NCI-H187 (cell line): ENCODE measurements at places on chromosomes 3 and 15.

DNA sequence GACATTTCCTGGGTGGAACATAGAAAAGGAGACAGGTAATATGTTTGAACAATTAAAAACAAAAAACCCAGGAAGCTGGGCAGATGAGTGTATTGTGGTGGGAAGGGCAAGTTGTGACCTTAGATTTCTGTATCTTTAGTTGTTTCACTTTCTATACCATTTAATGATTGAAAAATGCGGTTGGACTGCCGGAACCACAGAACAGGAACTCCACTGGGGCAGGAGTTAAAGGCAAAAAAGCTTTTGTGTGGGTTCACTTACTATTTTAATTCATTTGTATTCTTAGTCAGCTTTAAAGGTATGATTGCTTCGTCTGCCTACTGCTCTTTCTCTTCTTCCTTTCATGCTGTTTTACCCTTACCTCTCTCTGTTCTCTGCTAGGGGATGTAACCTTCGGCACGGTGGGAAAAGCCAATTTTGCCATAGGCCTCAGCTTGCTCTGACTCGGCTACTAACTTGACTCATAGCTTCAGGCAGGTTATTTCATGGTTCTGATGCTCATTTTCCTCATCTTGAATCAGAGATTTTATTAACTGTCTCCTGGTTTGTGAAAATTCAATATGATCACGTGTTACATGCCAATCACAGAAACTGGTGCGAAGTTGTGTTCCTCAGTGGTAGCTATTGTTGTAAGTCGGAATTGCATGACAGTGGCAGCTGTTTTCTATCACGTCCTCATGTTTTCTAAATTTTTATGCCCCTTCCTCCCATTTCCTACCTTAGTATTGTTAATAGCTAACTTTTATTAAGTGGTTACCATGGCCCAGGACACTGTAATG, 1.6 kb upstream of the MCTP2 start:
- DNase-seq, result no peak

- no peak for DNase-seq
Measured at GRCh38 chr15:71228403-71228802, 113.1 kb downstream of the THSD4 start.

- no peak for DNase-seq
Measured at GRCh38 chr15:85905751-85906450, 111.2 kb upstream of the KLHL25 start.

GRCh38 chr15:99431661-99432091, 134.1 kb upstream of the MEF2A start:
- DNase-seq, result no peak

DNA sequence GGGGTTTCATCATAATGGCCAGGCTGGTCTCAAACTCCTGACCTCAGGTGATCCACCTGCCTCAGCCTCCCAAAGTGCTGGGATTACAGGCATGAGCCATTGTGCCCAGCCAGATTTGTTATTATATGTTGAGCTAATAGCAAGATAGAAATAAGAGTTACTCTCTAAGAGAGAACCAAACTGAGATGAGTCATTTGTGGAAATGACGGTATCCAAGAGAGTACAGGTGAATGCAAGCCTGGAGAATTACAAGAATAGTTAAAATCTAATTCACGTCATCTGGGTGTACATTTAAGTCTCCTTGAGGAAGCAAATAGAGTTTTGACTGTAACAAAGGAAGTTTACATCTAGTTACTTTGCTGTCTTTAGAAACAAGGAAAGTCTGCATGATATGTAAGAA, 12.0 kb upstream of the CDIN1 start:
- no peak for DNase-seq

- no peak for DNase-seq
Measured at GRCh38 chr3:38001456-38002081, 11.0 kb downstream of the VILL start.

GRCh38 chr3:122281891-122282290, 43.2 kb upstream of the CSTA start:
- no peak for DNase-seq
